ENCODE measurements at places on chromosomes 2 and 18. TPM values are rescaled to one million over a fixed set of nuclear protein-coding genes. Genes with fewer than 3 reads are reported as not detected.

The NTSR2 gene
- not detected for polyA plus RNA-seq

The ANO7 gene
- not detected for polyA plus RNA-seq

The FAM124B gene
- polyA plus RNA-seq, result not detected

- no peaks in the 10 kb centered on the region for H3K36me3 ChIP-seq
- H3K4me1 ChIP-seq, result peaks cover 3% of the 10 kb centered on the region
- no peak overlapping the region for H3K27ac ChIP-seq
- no peak overlapping the region for H3K4me3 ChIP-seq
Measured at GRCh38 chr2:9199716-9200632, 6.6 kb upstream of the ASAP2 start.

The CCDC85A gene
- not detected for polyA plus RNA-seq

DNA sequence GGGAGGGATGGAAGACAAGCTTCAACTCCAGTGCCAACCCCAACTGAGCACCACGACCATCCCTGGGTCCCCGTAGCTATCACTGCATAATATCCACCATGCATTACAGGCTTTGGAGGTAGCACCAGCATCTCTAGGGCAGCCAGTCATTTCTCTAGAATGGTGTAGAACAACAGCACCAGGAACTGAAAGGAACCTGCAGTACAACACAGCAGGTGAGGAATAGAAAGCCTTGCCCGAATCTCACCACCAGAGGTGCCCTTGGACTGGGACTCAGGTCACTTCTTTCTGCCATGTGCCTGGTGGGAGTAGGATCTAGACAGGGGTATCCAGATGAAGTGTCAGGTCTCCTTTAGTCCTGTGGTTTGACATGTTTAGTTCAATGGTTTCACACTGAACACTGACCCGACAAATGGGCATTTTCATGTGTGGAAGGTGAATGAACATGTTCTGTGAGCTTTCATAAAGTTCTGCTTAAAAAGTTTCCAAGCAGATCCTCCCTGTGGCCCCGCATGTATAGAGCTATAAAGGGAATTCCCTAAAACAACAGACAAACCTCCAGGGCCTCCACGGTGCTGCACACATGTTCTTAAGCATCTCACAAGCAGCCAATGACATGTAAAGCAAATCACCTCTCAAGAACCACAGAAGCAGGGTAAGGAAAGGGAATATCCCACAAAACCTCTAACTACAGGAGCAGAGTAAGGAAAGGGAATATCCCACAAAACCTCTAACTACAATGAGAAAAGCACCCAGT is 208.3 kb downstream of the AFF3 start:
- H3K27me3 ChIP-seq, result no peaks in the 10 kb centered on the region
- H3K36me3 ChIP-seq, result no peaks in the 10 kb centered on the region
- no peak overlapping the region for H3K4me3 ChIP-seq

The RAB3GAP1 gene
- 36.8 TPM for polyA plus RNA-seq

GRCh38 chr18:45876161-45876560 is 50.7 kb downstream of the SIGLEC15 start:
- no peak overlapping the region for H3K4me3 ChIP-seq
- H3K27me3 ChIP-seq, result no peaks in the 10 kb centered on the region
- H3K4me1 ChIP-seq, result no peaks in the 10 kb centered on the region
- DNase-seq, result no peak
- peaks cover 4% of the 10 kb centered on the region for H3K36me3 ChIP-seq

- H3K27ac ChIP-seq, result no peak overlapping the region
- no peaks in the 10 kb centered on the region for H3K4me1 ChIP-seq
- no peak overlapping the region for H3K4me3 ChIP-seq
- no peaks in the 10 kb centered on the region for H3K27me3 ChIP-seq
- H3K36me3 ChIP-seq, result no peaks in the 10 kb centered on the region
Measured at GRCh38 chr2:41068740-41069139, 616.9 kb upstream of the SLC8A1 start.

DNA sequence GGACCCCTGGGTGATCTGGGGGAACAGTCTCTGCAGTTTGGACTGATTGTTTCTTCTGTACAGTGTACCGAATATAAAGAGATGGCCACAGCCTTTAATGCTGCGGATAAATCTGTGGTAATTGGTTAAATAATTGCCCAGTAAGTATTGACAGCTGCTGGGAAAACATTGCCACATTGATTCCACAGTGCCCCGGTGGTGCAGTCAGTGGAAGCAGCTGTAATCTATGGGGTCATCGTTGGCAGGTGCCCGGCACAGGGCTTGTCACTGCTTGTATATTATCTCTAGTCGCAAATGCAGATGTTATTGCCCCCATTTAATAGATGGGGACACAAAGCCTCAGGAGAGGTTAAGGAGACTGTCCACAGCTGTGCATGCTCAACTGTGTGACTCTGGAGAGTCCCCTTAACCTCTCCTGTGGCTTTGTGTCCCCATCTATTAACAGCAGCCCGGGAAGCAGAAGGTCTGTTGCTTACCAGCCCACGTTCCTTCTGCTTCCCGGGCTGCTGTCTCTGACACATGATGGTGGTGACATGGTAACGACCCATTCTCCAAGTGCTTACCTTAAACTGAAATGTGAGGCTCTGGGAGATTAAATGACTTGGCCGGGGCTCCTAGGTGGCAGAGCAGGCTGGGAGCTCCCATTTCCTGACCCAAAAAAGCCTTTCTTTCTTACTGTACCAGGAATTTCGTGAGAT is 76.9 kb downstream of the NCK2 start:
- no peaks in the 10 kb centered on the region for H3K36me3 ChIP-seq
- no peak for DNase-seq
- no peaks in the 10 kb centered on the region for H3K27me3 ChIP-seq
- H3K4me1 ChIP-seq, result no peaks in the 10 kb centered on the region

The NPC1 gene
- polyA plus RNA-seq, result 29.8 TPM

DNA sequence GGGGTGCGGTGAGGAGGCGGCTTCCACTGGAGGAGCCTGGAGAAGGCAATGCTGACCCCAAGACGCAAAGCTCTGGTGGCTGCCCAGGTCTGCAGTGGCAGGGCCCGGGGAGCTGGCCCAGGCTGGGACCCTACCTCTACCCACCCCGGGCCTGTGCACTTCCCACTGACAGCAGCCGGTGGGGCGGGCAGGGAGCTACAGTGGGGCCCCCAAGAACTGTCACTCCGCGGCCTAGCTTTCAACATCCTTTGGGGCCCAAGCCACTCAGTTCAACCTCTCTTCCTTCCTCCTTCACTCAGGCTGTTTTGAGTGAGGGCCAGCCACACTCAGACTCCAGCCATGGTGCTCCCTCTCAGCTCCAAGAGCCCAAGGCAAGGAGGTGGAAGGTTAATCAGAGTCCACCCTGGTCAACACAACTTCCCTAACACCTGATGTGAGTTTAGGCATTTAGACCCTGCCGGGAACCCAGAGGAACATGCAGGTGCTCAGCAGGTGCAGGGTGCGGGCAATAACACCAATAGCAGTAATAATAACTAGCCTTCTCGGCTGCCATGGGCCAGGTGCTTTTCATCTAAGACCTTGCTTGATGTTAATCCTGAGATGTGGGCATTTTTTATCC is 93.6 kb downstream of the ZFP36L2 start:
- H3K27me3 ChIP-seq, result no peaks in the 10 kb centered on the region
- no peak overlapping the region for H3K4me3 ChIP-seq
- H3K36me3 ChIP-seq, result no peaks in the 10 kb centered on the region
- no peak for DNase-seq

DNA sequence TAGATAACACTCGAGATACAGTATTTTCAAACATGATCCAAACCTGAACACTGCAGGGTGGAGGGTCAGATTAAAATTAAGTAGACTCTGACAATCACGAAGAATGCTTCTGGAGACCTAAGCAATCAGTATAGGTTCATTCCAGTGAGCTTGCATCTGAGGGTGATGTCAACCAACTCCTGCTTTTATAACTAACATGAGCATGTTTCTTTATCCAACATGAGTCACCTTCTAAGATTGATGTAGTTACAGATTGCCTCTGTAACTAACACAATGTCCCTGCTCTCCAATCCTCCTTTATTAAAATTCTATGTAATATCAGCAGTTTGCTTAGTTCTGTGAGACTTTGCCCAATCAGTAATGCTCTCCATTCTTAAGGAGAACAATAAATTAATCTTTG is 225.7 kb downstream of the ARL6IP6 start:
- H3K27me3 ChIP-seq, result no peaks in the 10 kb centered on the region
- no peak overlapping the region for H3K27ac ChIP-seq
- H3K4me3 ChIP-seq, result no peak overlapping the region
- DNase-seq, result no peak

- H3K27me3 ChIP-seq, result no peaks in the 10 kb centered on the region
- peaks cover 10% of the 10 kb centered on the region for H3K36me3 ChIP-seq
- DNase-seq, result no peak
- H3K4me3 ChIP-seq, result no peak overlapping the region
- H3K27ac ChIP-seq, result no peak overlapping the region
Measured at GRCh38 chr2:216142540-216142939, 33.4 kb downstream of the XRCC5 start.

- no peaks in the 10 kb centered on the region for H3K36me3 ChIP-seq
- H3K27ac ChIP-seq, result no peak overlapping the region
- no peak for DNase-seq
- H3K4me3 ChIP-seq, result no peak overlapping the region
- no peaks in the 10 kb centered on the region for H3K27me3 ChIP-seq
- H3K4me1 ChIP-seq, result no peaks in the 10 kb centered on the region
Measured at GRCh38 chr2:14583802-14584201, 48.7 kb upstream of the LRATD1 start.

The SKA1 gene
- not detected for polyA plus RNA-seq

The HOXD12 gene
- polyA plus RNA-seq, result not detected

The RAB31 gene
- polyA plus RNA-seq, result 75.1 TPM

DNA sequence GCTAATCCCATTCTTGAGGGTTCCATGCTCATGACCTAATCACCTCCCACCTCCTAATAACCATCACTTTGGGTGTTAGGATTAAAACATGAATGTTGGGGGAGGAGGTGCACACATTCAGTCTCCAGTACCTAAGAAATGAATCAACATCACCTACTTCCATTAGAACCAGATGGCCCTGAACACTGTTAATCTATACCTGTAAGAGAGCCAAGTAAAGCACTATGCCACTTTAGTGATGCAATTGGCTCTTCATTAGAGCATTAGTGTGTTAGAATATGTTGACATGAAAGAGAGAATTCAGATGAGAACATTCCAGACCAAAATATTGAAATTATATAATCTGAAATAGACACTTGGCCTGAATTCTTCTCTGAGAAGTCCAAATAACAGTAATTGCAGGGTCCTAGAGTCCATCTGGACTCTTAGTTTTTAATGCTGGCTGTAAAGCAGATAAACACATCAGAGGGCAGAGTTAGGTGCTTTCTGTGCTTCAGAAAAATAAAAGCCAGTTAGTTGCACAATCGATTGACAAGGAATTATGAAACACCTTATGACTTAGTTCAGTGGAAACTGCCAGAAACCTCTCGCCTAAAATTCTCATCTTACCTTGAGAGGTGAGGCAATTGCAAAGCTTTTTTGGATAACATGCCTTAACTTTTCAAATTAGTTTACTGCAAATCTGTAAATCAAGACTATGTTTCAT is 923.7 kb downstream of the SLC4A3 start:
- DNase-seq, result no peak
- no peak overlapping the region for H3K27ac ChIP-seq
- no peak overlapping the region for H3K4me3 ChIP-seq

DNA sequence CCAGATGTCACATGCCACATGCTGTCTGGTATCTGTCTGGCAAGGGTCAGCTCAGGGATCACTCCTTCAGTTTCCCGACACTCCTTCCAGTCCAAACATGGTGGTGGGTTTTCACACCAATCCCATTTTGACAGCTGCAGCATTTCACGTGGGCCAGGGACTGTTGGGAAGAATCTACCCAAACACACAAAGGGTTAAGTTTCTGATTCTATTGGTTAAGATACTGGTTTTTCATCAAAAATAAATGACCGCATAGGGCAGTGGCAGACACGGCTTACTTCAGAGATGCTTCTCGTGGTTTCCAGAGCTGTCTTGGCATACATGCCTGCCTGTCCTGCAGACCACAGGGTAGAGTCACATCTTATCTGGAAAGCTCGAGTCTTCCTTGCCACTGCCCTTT is 79.7 kb downstream of the PSMG2 start:
- no peak overlapping the region for H3K4me3 ChIP-seq
- H3K4me1 ChIP-seq, result no peaks in the 10 kb centered on the region
- no peaks in the 10 kb centered on the region for H3K27me3 ChIP-seq
- no peak overlapping the region for H3K27ac ChIP-seq

GRCh38 chr2:225599856-225600255 is 200.3 kb downstream of the NYAP2 start:
- no peak overlapping the region for H3K4me3 ChIP-seq
- DNase-seq, result no peak
- H3K27ac ChIP-seq, result no peak overlapping the region
- H3K4me1 ChIP-seq, result no peaks in the 10 kb centered on the region
- H3K36me3 ChIP-seq, result no peaks in the 10 kb centered on the region
- H3K27me3 ChIP-seq, result no peaks in the 10 kb centered on the region

DNA sequence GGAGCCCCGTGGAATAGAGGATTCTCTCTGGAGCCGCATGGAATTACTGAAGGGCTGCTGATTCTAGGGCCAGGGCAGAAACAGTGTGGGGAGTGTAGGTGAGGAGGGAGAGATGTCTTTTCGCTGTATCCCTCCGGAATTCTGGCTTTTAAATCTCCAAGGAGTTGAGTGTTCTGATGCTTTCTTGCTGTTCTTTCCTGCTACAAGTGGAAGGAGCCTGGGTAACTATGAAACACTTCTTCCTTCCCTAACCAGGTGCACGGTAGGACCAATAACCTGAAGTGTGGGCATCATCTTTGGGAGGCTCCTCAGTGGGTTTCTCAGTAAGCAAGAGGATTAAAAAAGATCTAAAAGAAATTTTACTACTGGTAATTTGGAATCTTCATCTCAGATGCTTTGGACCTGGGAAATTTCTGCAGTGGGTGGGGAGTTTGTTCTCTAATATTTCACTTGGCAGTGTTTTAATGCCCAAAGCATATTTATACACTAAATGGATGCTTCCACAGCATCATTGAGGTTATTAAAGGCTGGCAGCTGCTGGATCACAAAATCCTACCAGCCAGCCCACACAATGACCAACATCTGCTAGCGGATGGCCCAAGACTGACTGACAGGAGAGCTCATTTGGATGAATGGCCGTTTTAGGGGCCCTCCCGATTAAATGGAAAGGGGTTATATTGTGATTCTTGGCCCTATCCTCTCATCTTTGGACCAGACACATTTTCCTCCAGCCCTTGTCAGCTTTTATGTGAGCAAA is 2.1 kb downstream of the EML6 start:
- H3K4me3 ChIP-seq, result no peak overlapping the region
- H3K27ac ChIP-seq, result no peak overlapping the region
- H3K4me1 ChIP-seq, result peaks cover 4% of the 10 kb centered on the region
- DNase-seq, result no peak
- H3K36me3 ChIP-seq, result no peaks in the 10 kb centered on the region

The KIF5C gene
- polyA plus RNA-seq, result 1.5 TPM

DNA sequence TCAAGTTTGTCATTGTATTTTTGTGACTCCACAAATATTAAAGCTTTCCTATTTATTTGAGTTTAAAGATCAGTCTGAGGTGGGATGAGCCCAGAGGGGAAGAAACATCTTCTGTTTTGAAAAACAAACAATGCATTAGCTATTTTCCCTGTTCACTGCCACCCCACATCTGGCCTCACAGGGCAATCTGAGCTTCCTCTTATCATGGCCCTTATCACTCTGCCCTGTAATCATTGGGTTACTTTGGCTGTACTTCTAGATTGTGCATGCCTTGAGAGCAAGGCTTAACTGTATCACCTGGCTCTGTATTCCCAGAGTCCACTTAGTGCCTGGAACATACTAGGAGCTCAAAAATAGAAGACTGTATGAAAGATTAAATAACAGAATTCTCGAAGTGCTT is 241.6 kb upstream of the NT5C1B start:
- no peak overlapping the region for H3K27ac ChIP-seq
- DNase-seq, result no peak
- H3K27me3 ChIP-seq, result no peaks in the 10 kb centered on the region

Measured in aorta (tissue), 5 donors.